NCI-H2107 (cell line): ENCODE measurements at places on chromosomes 7 and 10.

- DNase-seq: no peak
Measured at GRCh38 chr10:132493756-132494290, 43.8 kb upstream of the INPP5A start.

GRCh38 chr7:148763622-148764021 is 64.9 kb downstream of the CUL1 start:
- DNase-seq: no peak

- DNase-seq: no peak
Measured at GRCh38 chr7:31710171-31710570, 23.2 kb downstream of the PPP1R17 start.

- no peak for DNase-seq
Measured at GRCh38 chr7:155729847-155730246, 82.4 kb downstream of the SHH start.

GRCh38 chr10:1635340-1635739 is 102.0 kb downstream of the ADARB2 start:
- no peak for DNase-seq

DNA sequence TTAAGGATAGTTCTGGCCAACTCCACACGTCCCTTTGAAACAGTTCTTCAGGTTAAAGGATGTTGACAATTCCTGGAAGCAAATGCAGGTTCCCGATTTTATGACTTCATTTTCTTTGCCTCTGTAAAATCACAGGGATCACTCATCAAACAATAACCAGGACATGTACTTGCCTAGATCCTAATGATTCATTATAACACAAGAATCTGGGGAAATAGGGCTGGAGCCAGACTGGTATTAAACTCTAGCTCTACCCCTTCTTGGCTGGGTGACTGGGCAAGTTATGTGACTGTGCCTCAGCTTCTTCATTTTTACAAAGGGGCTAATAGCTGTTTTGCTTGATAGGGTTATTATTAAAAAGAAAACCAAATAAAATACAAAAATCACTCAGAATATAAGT is 56.0 kb upstream of the KCND2 start:
- no peak for DNase-seq

DNA sequence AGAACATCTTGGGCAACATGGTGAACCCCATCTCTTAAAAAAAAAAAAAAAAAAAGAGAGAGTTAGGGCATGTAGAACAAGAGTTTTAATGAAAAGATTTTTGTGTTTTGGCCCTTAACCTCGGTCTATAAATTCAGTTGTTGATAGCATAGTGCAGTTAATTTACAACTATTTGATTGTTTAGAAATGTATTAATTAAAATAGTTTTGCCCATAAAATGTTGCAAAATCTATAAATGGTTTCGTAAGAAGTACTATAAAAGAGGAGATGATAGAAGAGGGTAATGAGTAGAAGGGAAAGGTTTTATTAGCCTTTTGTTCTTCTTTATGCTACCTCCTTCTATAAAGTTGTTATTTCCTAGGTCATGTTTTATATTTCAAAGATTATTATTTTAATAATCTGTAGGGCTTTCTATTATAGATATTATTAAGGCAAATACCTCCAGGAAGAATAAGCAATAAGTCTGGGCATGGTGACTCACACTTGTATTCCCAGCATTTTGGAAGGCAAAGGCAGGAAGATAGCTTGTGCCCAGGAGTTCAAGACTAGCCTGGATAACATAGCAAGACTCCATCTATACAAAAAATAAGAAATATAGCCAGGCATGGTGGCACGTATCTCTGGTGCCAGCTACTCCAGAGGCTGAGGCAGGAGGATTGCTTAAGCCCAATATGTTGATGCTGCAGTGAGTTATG is 73.3 kb downstream of the MCU start:
- DNase-seq: no peak

DNA sequence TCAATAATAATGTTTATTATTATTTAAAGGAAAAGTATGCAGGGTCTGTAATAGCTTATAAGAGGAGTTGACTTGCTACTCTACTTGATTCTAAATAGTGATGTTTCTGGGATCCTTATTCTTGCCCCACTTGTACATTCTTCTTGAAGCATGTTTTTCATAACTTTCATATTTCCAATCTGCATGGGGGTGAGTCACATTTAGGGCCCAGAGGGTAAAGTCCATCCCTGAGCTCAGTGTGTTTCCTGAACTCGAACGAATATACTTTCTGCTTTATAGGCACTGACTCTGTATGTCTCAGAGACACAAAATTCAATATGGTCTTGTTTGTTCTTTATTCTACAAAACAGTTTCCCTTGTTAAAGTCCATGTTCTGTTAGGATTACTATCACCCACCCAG is 61.0 kb upstream of the SMIM30 start:
- no peak for DNase-seq
